ENCODE measurements at places on chromosomes 12 and 14. TPM values are rescaled to one million over a fixed set of nuclear protein-coding genes. Genes with fewer than 3 reads are reported as not detected.

Gene C12orf50
- not detected for total RNA-seq

Gene TRIM9
- total RNA-seq: 4.7 TPM

Gene OR6C70
- total RNA-seq: not detected

Gene OLR1
- 0.96 TPM for total RNA-seq

Gene ESPL1
- 1.2 TPM for total RNA-seq

Gene KRT3
- total RNA-seq: 0.43 TPM

Gene WNT1
- not detected for total RNA-seq

DNA sequence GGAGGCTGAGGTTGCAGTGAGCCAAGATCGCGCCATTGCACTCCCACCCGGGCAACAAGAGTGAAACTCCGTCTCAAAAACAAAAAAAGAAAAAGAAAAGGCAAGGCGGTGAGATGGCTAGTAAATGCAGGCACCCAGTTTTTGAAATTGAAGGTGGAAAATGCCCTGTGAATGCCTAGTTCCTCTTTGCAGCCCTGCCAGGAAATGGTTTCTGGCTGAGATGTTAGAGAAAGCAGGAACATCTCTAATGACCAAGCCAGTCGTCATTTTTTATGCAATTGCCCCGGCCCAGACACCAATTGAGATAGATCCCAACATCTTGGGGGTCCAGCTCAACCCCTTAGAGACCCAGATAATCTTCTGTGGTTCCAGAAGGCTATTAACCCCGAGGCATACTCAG is 17.0 kb downstream of the SLC8A3 start:
- DNase-seq: no peak
- no peaks in the 10 kb centered on the region for H3K36me3 ChIP-seq
- no peaks in the 10 kb centered on the region for H3K4me1 ChIP-seq
- H3K27ac ChIP-seq: no peak overlapping the region
- no peaks in the 10 kb centered on the region for H3K27me3 ChIP-seq

DNA sequence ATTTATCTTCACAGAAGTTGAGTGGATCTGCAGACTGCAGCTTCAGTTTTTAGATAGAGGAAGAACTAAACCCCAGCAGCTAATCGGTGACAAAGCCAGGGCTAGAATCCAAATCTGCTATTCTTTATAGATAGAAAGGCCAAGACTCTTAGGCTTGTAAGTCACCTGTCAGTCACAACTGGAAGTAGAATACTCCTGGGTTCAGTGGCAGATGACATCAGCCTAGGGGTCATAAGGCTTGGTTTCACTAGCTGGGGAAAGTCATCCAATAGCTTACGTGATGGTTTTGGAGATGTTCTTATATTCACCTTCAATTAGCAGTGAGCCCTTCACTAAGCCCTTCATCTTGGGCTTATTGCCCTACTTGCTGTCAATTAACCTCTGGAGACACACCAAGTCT is 93.4 kb downstream of the APAF1 start:
- H3K36me3 ChIP-seq: no peaks in the 10 kb centered on the region
- DNase-seq: no peak
- H3K27me3 ChIP-seq: no peaks in the 10 kb centered on the region
- H3K4me3 ChIP-seq: no peak overlapping the region

DNA sequence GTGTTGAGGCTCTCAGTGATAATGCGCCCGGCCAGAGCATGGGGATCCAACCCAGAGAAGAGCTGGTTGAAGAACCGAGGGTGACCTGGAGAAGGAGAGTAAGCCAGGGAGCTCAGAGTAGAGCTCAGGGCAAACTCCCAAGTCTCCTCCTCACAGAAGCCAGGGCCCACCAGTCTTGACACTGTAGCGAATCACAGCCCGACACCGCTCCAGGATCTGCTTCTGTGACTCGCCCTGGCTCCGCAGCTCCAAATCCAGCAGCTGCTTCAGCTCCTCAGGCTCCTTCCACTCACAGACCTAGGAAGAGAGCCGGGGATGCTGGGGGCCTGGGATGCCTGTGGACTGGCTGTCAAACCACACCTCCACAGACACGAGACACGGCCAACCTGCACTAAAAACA is 8.2 kb upstream of the ZNF740 start:
- peak; percentile 53 for DNase-seq
- no peak overlapping the region for H3K4me3 ChIP-seq
- H3K27me3 ChIP-seq: no peaks in the 10 kb centered on the region
- H3K36me3 ChIP-seq: peaks cover 5% of the 10 kb centered on the region

GRCh38 chr14:56211084-56211483 is 92.9 kb downstream of the PELI2 start:
- no peaks in the 10 kb centered on the region for H3K36me3 ChIP-seq
- no peak for DNase-seq
- H3K4me1 ChIP-seq: peaks cover 6% of the 10 kb centered on the region
- no peak overlapping the region for H3K4me3 ChIP-seq

GRCh38 chr12:117036547-117036946 is 62.7 kb downstream of the TESC start:
- no peak overlapping the region for H3K4me3 ChIP-seq
- H3K36me3 ChIP-seq: no peaks in the 10 kb centered on the region
- no peak overlapping the region for H3K27ac ChIP-seq
- peaks cover 18% of the 10 kb centered on the region for H3K27me3 ChIP-seq
- DNase-seq: no peak

- peak; percentile 73 for DNase-seq
- H3K27me3 ChIP-seq: peaks cover 9% of the 10 kb centered on the region
- H3K36me3 ChIP-seq: no peaks in the 10 kb centered on the region
- H3K27ac ChIP-seq: peak overlapping the region; percentile 22
- H3K4me3 ChIP-seq: no peak overlapping the region
- peaks cover 14% of the 10 kb centered on the region for H3K4me1 ChIP-seq
Measured at GRCh38 chr12:52798003-52798670, 2.2 kb upstream of the KRT3 start.

DNA sequence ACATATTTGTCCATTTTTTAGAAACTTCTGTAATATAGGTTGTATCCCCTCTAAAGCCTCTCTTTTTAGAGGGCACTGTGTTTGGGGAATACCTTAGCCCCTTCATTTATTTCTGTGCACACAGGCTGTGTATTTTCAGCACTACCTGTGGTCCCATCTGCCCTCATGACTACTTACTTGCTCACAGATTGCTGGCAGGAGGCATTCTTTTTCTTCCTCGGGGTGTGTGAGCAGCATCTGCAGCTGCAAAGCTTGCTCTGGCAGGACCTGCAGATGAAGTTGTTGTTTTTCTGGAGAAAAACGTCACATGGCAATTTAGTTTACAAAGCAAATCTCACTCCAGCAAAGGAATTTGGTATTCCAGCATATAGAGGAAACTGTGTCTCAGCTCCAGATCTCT is 24.3 kb downstream of the ANG start:
- DNase-seq: no peak
- no peaks in the 10 kb centered on the region for H3K4me1 ChIP-seq
- no peaks in the 10 kb centered on the region for H3K36me3 ChIP-seq

GRCh38 chr12:592024-592505 is 71.2 kb downstream of the NINJ2 start:
- H3K36me3 ChIP-seq: no peaks in the 10 kb centered on the region
- no peaks in the 10 kb centered on the region for H3K4me1 ChIP-seq
- no peak for DNase-seq
- H3K4me3 ChIP-seq: no peak overlapping the region

DNA sequence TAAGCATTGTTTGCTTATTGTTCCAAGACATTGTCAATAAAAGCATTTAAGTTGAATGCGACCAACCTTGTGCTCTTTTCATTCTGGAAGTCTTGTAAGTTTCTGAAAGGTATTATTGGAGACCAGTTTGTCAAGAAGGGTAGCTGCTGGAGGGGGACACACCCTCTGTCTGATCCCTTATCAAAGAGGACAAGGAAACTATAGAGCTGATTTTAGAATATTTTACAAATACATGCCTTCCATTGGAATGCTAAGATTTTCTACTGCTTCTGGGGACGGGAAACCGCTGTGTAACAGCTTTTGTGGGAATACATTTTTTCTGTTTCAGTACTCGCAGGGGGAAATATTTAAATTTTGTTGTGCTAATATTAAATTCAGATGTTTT is 3.5 kb downstream of the FOS start:
- H3K27me3 ChIP-seq: no peaks in the 10 kb centered on the region
- no peak overlapping the region for H3K4me3 ChIP-seq
- H3K36me3 ChIP-seq: peaks cover 16% of the 10 kb centered on the region
- H3K27ac ChIP-seq: no peak overlapping the region
- peaks cover 19% of the 10 kb centered on the region for H3K4me1 ChIP-seq

GRCh38 chr12:94157981-94158411 is 9.6 kb downstream of the PLXNC1 start:
- H3K4me1 ChIP-seq: no peaks in the 10 kb centered on the region
- H3K4me3 ChIP-seq: no peak overlapping the region
- peaks cover 40% of the 10 kb centered on the region for H3K27me3 ChIP-seq

DNA sequence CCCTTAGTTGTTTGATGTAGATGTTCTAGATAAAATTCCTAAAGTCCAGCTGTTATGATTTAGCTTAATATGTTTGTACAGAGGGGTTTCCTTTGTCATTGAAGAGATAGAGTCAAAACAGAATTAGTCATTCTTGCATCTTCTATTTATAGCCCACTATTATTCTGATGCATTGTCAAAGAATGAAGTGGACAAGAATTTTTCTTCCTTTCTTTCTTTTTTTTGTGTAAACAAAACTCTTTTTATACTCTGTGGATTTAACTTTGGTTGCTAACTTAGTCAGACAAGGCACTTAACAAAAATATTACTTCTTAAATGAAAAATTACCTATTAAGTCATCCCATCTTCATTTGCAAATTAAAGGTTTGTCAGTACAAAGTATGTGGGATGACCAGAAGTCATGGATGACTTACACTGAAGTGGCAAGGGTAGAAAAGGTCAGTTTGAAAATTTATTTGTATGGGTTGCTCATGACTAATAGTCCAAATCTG is 215.6 kb upstream of the DDHD1 start:
- peak overlapping the region; percentile 53 for H3K27ac ChIP-seq
- DNase-seq: peak; percentile 91
- no peaks in the 10 kb centered on the region for H3K36me3 ChIP-seq
- peaks cover 32% of the 10 kb centered on the region for H3K4me1 ChIP-seq
- no peak overlapping the region for H3K4me3 ChIP-seq
- no peaks in the 10 kb centered on the region for H3K27me3 ChIP-seq

DNA sequence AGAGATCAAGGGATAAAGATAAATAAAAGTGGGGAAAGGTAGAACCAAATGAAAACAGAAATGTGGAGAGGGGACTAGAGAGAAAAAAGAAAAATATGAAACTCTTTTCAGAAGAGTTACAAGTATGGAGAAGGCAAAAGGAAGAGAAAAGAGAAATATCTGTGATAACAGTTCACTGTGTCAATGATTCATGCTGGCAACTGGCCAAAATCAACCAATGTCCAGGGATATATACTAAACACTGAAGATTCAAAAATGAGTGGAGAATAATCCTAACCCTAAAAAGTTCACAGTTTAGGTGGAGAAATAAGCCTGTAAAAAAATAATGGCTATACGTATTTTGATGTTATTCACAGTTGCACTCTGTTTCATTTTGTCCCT is 372.3 kb upstream of the KITLG start:
- H3K36me3 ChIP-seq: no peaks in the 10 kb centered on the region
- H3K4me1 ChIP-seq: peaks cover 6% of the 10 kb centered on the region
- H3K4me3 ChIP-seq: no peak overlapping the region
- no peak overlapping the region for H3K27ac ChIP-seq

DNA sequence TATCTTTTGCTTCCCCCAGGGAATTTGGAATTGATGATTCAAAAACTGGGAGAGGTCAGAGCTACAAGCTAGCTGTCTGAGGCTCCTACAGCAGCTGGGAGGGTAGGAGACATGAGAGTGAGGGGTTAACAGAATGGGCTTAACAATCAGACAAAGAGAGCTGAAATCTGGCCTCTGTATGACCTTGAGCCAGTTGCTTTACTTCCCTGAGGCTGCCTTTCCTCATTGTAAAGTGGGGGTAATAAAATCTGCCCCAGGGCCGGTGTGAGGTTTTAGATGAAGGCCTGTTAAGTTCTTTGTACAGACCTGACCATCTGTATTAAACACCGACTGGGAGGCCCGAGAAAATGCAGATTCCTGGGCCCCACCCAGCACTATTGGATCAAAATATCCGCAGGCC is 164.3 kb upstream of the NOS1 start:
- DNase-seq: no peak
- H3K27me3 ChIP-seq: no peaks in the 10 kb centered on the region
- no peak overlapping the region for H3K27ac ChIP-seq

DNA sequence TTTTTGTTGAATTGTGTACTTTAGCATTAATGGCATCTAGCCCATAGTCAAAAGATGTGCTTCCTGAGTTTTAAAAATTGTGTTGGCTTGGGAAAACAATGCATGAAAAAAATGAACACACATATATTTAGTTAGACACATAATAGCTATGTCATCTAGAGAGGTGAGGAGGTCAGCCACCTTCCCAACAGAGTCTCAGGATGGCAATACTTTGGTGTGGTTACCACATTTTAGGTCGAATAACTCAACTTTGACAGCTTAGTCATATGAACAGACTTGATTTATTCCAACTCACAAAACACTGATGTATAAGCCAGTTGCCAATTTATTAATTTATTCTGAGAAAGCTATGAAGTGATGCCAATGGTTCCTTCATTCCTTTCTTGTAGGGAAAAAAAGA is 114.0 kb downstream of the ETNK1 start:
- H3K27me3 ChIP-seq: no peaks in the 10 kb centered on the region
- DNase-seq: peak; percentile 65
- peaks cover 6% of the 10 kb centered on the region for H3K4me1 ChIP-seq
- no peak overlapping the region for H3K27ac ChIP-seq

- no peak overlapping the region for H3K27ac ChIP-seq
- peaks cover 4% of the 10 kb centered on the region for H3K4me1 ChIP-seq
- no peaks in the 10 kb centered on the region for H3K36me3 ChIP-seq
- DNase-seq: no peak
- peak overlapping the region; percentile 51 for H3K4me3 ChIP-seq
- peaks cover 3% of the 10 kb centered on the region for H3K27me3 ChIP-seq
Measured at GRCh38 chr14:21309238-21309636, 29.4 kb downstream of the RPGRIP1 start.

DNA sequence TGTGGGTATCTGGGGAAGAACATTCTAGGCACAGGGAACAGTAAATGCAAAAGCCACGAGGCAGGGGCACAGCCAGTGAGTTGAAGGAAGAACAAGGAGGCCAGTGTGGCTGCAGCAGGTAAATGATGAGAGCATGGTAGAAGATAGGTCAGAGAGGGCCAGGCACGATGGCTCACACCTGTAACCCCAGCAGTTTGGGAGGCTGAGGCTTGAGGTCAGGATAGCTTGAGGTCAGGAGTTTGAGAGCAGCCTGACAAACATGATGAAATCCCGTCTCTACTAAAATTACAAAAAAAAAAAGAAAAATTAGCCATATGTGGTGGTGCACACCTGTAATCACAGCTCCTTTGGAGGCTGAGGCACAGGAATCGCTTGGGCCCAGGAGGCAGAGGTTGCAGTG is 86.7 kb upstream of the ESRRB start:
- no peaks in the 10 kb centered on the region for H3K4me1 ChIP-seq
- H3K4me3 ChIP-seq: no peak overlapping the region
- H3K27ac ChIP-seq: no peak overlapping the region
- DNase-seq: no peak
- H3K36me3 ChIP-seq: no peaks in the 10 kb centered on the region
- no peaks in the 10 kb centered on the region for H3K27me3 ChIP-seq

GRCh38 chr14:63759456-63759855 is 31.6 kb upstream of the SGPP1 start:
- DNase-seq: no peak
- H3K27me3 ChIP-seq: no peaks in the 10 kb centered on the region
- H3K36me3 ChIP-seq: no peaks in the 10 kb centered on the region

GRCh38 chr14:23632461-23633159 is 3.6 kb upstream of the DHRS2 start:
- H3K27ac ChIP-seq: no peak overlapping the region
- H3K4me3 ChIP-seq: no peak overlapping the region
- DNase-seq: no peak
- no peaks in the 10 kb centered on the region for H3K36me3 ChIP-seq

- H3K4me3 ChIP-seq: no peak overlapping the region
- no peaks in the 10 kb centered on the region for H3K4me1 ChIP-seq
- peak; percentile 26 for DNase-seq
Measured at GRCh38 chr12:3491938-3492792, 1.2 kb downstream of the PRMT8 start.
